ENCODE measurements at places on chromosomes 3 and 15.

DNA sequence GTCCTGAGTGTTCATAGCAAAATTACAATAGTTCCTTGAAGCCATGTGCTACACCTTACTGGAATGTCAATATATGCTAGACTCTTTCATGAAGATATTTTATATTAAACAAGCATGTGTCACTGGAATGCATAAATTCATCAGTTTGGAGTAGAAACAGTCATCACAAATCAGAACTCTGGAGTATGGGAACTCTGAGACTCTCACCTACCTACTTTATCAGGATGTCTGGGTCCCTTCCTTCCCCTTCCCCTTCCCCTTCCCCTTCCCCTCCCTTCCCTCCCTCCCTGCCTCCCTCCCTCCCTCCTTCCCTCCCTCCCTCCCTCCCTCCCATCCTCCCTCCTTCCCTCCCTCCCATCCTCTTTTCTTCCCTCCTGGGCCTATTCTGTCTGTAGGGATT is 144.7 kb upstream of the PEX5L start:
- no peak for DNase-seq

- DNase-seq = no peak
Measured at GRCh38 chr3:25654576-25654975, 10.1 kb downstream of the TOP2B start.

- no peak for DNase-seq
Measured at GRCh38 chr3:56339244-56339643, 129.0 kb downstream of the ERC2 start.

- no peak for DNase-seq
Measured at GRCh38 chr15:56394909-56395308, 29.7 kb downstream of the TEX9 start.

DNA sequence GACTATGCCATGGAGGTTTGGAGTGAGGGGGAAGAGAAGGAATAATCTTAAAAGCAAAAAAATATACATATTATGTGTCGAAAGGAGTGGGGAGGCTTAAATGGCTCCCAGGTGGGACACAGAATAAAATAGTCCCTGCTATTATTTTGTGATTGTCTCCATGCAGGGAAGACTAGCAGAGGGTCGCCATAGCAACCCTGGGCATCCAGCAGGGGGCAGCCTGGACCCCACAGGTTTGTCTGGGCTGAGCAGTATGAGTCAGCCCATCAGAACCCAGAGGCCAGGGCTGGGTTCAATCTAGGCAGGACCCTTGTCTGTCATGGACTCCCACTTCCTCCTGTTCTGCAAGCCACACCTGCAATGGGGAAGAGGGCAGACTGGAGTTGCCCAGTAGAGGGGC is 17.6 kb upstream of the LINGO1 start:
- no peak for DNase-seq

GRCh38 chr15:40340740-40341400 is at the start of gene CCDC9B:
Gene CCDC9B, minus strand, starts transcription at chr15:40340939. Its CDS starts 120 bp downstream, at chr15:40340819.
- DNase-seq = no peak

DNA sequence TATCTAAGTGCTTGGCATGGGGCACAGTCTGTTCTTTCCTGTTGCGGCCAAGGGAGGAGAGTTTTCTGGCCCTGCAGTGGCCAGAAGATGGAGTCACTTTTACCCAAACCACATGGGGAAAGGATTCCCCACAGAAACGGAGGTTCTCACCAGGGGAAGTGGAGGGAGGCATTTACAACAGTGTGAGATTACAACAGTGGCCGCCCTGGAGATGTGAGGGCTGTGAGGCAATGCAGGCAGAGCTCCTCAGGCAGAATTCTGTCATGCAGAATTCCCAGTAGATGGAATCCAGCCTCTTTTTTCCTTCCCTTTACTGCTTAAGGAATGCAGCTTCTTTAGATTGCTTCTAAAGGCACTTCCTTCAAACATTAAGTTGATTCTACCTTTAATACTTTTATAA is 83.1 kb downstream of the CACNA1D start:
- DNase-seq = no peak
